ENCODE measurements at places on chromosomes 6 and 20.
A peak's percentile ranks its signal among the peaks of the same experiment; 100 is the strongest.

DNA sequence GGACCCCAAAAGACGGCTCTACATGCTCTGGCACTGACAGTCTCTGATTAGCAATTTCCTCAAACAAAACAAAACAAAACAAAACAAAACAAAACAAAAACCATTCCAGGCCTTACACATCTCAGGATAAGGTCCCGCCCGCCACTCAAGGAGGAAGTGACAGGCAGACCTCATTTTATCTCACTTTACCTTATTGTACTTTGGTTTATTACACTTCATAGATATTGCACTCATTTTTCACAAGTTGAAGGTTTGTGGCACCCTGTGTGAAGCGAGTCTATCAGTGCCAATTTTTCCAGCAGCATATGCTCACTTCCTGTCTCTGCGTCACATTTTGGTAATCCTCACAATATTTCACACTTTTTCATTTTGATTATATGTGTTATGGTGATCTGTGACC lies 15.2 kb downstream of the ZBP1 start:
- no peak for DNase-seq

- DNase-seq, result no peak
Measured at GRCh38 chr6:148383658-148384368, 41.2 kb downstream of the SASH1 start.

DNA sequence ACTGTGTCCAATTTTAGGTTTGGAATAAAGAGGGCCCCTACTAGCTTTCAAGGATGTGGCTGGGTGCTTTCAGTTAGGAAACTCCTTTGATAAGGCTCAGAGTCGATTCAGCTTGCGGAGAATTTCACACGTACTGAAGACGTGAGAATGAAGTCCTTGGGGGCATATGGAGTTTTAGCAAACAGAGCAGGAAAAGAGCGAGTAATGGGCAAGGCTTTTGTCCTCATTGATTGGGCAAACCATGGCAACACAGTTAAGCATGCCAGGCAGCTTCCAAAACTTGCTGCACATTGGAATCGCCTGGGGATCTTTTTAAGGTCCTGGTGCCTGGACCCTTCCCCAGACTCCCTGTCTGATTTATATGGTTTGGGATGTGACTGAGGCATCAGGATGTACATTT lies 29.2 kb downstream of the ISM1 start:
- DNase-seq, result no peak

DNA sequence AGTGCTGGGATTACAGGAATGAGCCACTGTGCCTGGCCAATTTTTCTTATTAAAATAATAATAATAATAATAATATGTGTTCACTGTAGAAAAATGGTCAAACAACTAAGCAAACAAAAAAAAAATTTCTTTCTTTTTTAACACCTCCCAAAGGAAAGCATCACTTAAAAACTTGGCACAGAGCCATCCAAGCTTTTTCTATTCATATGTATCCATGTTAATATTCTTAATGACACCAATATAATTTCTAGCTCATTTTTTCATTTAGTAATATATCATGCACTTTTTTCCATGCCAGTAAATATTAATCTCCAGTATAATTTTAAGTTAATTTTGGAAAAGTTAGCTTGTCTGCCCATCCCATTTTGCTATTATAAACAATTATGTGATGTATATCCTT lies 101.8 kb downstream of the MBOAT1 start:
- no peak for DNase-seq

DNA sequence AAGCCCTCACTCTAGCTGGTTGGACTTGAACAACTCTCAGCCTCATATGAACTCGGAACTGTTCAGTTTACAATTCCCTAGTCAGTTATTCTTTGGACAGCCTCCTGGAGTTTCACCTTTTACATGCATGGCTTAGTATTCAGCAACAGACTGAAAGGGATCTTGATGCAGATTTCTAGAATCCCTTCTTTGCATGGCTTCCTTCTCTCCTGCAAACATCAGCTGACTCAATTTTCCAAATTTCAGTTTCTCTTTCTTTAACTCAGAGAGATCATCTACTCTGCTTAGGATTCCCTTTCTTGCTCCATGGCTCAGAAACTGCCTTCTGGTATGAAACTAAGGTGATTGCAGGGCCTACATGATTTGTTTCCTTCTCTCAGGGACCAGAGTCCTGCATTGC lies 99.6 kb downstream of the CEP57L1 start:
- no peak for DNase-seq

DNA sequence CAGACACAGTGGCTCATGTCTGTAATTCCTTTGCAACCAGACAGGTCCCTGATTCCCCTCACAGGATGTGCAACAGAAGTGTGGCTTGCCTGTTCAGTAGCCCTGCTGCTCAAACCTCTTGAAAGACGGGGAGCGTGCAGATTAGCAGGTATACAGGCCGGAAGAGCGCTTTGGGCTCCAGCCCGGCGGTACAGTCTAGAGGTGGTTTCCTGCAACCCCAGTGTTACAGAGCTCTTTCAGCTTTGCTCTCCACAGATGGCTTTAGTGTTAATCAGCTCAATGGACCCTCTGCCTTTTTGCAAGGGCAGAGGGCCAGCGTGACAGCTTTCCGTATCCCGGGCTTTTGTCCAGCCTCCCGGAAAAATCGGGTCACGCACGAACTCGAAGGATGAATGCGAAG lies 67.2 kb upstream of the TNFRSF21 start:
- DNase-seq, result no peak

- DNase-seq, result no peak
Measured at GRCh38 chr6:157699777-157700636, 123.0 kb upstream of the SNX9 start.

DNA sequence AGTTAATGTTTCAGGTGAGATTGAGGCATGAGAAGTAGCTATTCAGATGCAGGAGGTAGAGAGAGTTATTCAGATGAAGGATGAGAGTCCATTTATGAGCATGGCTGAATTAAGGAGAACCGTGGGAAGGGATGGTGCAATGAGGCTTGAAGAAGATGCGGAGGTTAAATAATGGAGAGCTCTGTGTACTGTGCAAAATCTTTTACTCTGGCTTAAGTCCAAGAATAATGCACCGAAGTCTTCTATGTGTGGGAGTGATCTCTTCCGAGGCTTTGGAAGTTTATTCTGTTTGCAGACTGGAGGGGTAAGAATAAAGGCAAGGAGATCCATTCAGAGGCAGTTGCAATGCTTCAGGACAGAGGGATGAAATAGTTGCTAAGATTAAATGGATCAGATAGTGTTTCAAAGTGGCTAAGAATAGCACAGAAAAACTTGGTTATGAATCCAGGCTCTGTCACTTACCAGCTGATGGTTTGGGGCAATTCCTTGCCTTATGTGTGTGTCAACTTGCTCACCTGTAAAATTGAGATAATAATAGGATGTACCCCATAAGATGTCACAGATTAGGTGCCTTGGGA lies 467.1 kb downstream of the HDGFL1 start:
- DNase-seq, result no peak

DNA sequence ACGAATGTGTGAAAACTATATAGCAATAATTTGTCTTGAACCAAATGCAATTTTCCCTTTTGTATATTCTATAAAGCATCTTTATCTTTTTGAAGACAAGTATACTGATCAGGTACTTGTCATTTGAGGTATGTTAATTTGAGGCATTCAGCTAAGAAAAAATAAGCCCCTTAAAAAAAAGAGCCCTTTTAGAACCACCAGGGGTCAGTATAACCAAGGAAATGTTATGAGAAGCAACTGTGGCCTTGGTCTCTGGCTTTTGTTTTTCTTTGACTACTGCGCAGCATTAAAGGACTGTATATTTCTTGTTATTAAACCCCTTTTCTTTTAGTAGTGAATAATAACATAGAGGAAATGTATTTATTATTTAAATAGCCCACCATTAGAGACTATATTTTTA lies 43.1 kb downstream of the CD109 start:
- DNase-seq, result peak; percentile 71

DNA sequence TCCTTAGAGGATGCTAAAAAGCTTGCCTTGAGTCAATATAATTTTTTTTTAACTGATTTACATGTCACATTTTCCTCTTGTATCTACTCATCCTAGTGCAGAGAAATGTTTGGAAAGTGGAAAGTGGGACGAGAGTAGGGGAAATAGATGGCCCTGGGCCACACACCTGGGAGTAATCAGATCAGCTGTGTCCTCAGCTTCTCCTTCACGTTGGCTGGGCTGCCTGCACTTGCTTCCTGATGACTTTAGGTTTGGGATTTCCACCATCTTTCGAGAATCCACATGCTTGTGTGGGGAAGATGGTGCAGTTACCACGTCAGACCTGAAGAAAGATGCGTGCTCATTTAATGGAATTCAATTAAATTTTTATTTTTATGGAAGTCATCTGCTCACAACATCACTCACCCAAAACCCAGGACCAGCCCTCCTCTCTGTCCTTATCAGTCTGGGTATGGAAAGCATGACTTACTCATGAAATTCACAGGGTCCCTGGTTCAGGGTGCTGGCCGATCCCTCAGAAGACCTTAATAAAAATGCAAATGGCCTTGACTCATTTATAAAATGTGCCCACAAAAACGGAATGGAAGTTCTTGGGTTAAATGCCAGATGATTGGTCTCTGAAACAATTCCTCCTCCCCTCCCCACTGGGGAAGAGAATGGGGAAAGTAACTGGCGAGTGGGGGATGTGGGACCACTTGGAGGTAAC lies 74.5 kb upstream of the TIAM2 start:
- peak; percentile 27 for DNase-seq

DNA sequence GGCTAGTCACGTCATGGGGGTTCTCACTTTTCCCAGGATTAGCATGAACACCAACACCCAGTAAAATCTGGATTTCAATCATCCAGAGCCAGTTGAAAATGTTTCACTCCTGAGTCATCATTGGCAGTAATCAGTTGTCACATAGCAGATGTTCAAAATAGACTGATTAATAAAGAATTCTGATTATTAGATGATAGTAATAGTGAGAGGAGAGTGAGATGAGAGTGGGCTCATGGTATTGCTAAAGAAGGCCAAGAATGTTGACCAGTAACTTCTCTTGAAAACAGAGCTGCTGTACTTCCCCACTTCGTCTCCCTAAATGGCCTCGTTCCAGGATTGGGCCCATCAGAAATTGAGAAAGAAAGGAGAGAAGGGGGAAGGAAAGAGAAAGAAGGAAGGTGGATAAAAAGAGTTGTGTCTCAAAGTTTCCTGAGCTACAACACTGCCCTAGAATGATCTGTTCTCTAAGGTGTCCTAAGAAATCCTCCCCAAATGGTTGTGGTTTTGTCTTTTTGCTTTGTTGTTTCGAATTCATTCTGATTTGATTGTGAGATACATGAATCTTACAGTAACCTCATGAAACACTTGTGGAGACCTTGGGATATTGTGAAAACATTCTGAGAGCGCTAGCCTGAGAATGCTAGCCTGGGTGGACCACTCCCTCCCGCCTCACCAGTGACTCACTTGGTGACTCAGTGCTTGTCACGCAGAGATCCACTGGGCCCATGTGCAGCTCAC lies 502.2 kb upstream of the JARID2 start:
- peak; percentile 98 for DNase-seq

DNA sequence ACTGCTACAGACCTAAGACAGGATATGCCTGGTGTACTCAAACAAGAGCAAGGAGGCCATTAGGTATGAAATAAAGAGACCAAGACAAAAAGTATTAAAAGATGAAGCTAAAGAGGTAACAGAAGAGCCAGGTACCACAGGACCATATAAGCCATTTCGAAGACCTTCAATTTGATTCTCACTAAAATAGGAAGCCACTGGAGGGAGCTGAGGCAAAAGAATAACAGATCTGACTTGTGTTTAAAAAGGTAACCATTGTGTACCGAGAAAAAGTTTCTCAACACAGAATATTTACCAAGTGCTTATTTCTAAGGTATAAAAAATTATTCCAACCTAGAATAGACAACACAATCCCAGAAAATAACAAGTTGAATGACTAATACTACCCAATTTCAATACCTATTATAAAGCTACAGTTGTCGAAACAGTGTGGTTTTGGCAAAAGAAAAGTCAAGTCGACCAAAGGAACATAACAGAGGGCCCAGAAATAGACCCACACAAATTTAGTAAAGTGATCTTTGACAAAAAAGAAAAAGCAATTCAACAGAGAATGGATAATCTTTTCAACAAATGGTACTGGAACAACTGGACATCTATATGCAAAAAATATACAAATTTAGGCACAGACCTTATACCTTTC lies 125.3 kb upstream of the DST start:
- DNase-seq, result no peak

DNA sequence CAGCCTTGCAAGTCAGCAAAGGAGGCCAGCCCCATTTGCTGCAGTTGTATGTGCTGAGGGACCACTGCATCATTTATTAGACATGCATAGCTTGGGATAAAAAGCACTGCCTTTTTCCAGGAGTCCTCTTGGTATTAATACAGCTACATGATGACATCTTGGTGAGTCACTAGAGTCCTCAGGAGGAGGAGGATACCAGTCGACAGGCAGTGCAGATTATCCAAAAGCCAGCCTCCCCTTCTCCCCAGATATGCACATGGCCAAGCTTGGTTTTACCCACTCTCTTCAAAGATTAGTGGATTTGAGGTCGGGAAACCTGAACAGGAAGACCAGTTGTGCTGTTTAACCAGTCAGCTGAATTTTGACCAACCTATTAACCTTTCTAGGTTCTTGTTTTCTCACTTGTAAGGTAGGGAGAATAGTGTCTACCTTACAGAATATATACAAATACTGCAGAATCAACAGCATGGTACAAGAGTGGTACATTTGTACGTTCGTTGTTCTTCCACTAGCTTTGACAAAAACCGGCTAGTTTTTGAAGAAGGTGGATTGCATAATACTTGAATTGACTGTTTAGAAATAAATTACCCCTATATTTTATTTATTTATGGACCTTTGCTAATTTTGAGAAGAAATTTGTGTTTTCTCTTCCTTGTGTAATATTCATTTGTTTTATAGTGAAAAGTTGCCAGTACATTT lies 31.9 kb downstream of the VAPB start:
- peak; percentile 83 for DNase-seq

GRCh38 chr6:55659304-55659703 lies 80.3 kb upstream of the HMGCLL1 start:
- DNase-seq, result no peak

DNA sequence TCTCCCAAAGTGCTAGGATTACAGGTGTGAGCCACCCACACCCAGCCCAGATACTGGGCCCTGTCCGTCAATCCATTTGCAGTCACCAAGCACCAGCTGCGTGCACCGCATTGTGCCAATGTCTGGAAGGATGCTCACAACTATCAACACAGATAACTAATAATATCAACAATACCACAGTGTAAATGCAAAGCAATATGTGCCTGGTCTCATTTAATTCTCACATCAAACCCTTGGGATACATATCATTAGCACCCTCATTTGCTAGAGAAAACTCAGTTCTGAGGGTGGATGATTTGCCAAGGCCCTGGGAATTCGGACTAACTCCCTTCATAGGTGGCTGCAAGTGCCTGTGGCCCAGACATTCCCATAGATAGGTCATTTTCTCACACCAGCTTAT lies 14.5 kb downstream of the RIPOR3 start:
- DNase-seq, result no peak

Measured in EL (cell line).